ENCODE measurements at places on chromosomes 7 and 10. TPM values are rescaled to one million over a fixed set of nuclear protein-coding genes. Genes with fewer than 3 reads are reported as not detected.

Gene GLI3
- total RNA-seq: 34.9 TPM

Gene NACAD
- total RNA-seq: 10.0 TPM

Gene C10orf67
- not detected for total RNA-seq

Gene UNCX
- total RNA-seq: not detected

Gene CPA1
- 5.9 TPM for total RNA-seq

Gene AGBL3
- total RNA-seq: 8.8 TPM

Gene SFRP4
- total RNA-seq: 302 TPM

Gene PNLIPRP1
- total RNA-seq: 1.4 TPM

Gene ADAM22
- 6.0 TPM for total RNA-seq

DNA sequence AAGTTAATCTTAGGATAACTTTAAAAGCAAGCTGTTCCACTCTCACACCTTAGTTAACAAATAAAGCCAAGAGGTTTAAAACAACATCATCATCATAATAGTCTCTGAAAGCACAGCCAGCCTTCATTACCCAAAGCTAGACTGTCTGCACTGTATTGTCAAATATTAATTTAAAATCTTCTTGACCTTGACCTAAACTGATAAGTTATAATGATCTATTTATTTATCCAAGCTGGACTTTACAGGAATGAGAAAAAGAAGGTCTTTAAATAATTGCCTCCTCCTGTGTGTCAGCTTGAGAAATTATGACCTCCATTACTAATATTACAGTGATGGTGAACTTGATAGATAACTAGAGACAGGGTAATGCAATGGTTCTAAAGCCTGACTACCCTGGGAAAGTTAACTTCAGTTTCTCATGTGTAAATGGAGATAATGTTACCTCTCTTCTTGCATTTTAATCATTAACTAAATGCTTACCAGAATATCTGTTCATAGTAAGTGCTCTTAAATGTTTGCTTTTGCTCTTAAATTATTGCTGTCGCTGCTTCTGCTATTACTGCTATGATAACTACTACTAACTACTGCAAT, 111.0 kb downstream of the KAT6B start:
- DNase-seq: no peak
- no peaks in the 10 kb centered on the region for H3K36me3 ChIP-seq

DNA sequence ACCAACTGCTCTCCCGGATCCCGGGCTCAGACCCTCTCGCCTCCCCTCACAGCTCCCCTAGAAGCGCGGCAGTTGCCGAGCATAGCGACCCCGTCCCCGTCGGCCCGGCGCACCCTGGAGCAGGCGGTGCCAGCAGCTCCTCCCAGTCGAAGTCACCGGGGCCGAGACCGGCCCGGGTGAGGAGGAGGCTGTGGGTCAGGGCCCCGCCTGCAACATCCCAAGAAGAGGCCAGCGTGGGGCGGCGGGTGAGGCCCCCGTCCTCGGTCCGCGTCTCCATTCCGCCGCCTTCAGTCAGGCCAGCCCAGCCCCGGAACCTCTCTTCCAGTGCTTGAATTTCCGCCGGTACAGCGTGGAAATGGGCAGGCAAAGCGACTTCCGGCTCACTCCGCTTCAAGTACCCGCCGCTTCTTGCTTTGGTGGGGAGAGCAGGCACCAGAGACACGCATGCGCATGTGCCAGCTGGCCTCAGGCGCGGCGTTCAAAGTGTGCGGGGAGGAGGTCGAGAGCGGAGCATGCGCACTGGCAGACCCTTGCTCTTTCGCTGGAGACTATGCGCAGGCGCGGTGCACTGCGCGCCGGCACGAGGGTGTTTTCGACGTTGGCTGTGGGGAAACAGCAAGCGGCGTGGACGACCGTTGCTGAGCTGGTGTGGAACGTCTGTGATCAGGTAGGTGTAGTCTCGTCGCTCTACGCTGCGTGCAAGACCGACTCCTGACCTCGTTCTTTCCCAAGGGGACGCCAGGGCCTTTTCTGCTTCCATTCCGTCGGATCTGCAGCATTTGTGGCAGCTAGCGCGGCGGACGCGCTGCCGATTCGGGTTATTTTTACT, at the start of gene C10orf88:
Gene C10orf88, minus strand, starts transcription at position 326 of the 829 bp plus-strand sequence. Its CDS starts 49 bp downstream, at position 277.
- H3K27ac ChIP-seq: no peak within 1 kb of the TSS
- H3K36me3 ChIP-seq: no peaks in the 10 kb centered on the region
- H3K27me3 ChIP-seq: no peaks in the 10 kb centered on the region
- peak within 1 kb of the TSS; percentile 73 for H3K4me3 ChIP-seq
- peak; percentile 99 for DNase-seq

DNA sequence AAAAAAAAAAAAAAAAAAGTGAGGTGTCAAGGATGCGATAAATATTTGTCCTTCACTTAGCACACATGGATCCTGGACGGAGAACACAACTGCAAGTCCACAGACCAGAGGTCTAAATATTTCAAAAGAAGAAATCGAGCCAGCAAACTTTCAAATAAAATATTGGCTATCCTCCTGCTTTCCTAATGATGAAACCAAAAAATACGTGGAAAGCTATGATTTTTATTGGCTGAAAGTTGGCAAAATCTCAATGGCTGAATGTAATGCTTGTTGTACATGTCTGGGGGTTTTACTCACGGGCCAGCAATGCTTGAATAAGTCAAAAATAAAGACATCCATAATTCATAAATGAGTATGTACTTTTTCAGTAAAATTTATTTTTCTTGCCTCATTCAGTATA, 19.0 kb upstream of the MGMT start:
- DNase-seq: no peak
- no peaks in the 10 kb centered on the region for H3K4me1 ChIP-seq
- H3K27ac ChIP-seq: no peak overlapping the region
- no peaks in the 10 kb centered on the region for H3K36me3 ChIP-seq
- H3K27me3 ChIP-seq: no peaks in the 10 kb centered on the region

DNA sequence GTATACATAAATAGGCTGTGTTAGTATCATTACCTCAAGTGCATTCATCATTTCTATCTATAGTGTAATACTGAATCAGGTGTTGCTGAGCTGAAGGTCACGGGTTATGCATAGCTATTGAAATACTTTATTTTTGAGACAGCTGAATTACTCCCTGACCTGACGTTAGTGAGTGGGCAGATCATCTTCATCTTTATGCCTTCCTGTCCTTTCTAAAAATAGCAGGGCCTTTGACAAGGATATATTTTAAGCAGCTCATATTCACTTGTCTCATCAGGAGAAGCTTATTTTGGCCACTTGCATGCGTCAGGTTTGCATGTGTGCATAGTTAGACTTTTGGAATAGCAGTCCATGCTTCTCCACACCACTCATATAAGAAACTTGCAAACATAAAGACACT, 63.6 kb upstream of the DKK1 start:
- no peak for DNase-seq
- H3K27ac ChIP-seq: no peak overlapping the region
- no peaks in the 10 kb centered on the region for H3K27me3 ChIP-seq
- H3K4me3 ChIP-seq: no peak overlapping the region

- H3K36me3 ChIP-seq: no peaks in the 10 kb centered on the region
- no peaks in the 10 kb centered on the region for H3K4me1 ChIP-seq
- H3K27me3 ChIP-seq: no peaks in the 10 kb centered on the region
- no peak overlapping the region for H3K27ac ChIP-seq
These were observed 20.1 kb downstream of the AFAP1L2 start for GRCh38 chr10:114384181-114384580.

DNA sequence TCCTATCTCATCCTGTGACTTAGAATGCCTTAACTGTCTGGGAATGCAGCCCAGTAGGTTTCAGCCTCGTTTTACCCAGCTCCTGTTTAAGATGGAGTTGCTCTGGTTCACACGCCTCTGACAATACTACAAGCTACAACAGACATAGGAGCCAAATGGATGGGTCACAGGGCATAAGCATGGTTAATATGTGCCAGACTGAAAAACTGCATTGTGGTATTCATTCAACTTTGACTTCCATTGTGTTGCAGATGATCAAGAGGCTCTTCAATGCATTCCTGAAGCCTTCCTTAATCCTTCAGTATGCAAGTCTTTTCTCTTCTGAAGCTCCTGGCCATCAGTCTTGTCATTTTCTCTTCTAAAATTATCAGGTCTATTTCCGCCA, 20.3 kb upstream of the RNF32 start:
- no peaks in the 10 kb centered on the region for H3K4me1 ChIP-seq
- no peaks in the 10 kb centered on the region for H3K27me3 ChIP-seq
- no peak overlapping the region for H3K27ac ChIP-seq
- H3K4me3 ChIP-seq: no peak overlapping the region
- H3K36me3 ChIP-seq: no peaks in the 10 kb centered on the region

- no peaks in the 10 kb centered on the region for H3K36me3 ChIP-seq
- H3K4me3 ChIP-seq: no peak overlapping the region
- no peaks in the 10 kb centered on the region for H3K4me1 ChIP-seq
- H3K27ac ChIP-seq: no peak overlapping the region
- no peak for DNase-seq
These were observed 105.2 kb downstream of the ADARB2 start for GRCh38 chr10:1632141-1632540.

GRCh38 chr7:11533229-11533820, 298.7 kb downstream of the THSD7A start:
- H3K4me3 ChIP-seq: no peak overlapping the region
- DNase-seq: no peak
- H3K27ac ChIP-seq: no peak overlapping the region
- no peaks in the 10 kb centered on the region for H3K4me1 ChIP-seq
- no peaks in the 10 kb centered on the region for H3K36me3 ChIP-seq
- peaks cover 2% of the 10 kb centered on the region for H3K27me3 ChIP-seq

DNA sequence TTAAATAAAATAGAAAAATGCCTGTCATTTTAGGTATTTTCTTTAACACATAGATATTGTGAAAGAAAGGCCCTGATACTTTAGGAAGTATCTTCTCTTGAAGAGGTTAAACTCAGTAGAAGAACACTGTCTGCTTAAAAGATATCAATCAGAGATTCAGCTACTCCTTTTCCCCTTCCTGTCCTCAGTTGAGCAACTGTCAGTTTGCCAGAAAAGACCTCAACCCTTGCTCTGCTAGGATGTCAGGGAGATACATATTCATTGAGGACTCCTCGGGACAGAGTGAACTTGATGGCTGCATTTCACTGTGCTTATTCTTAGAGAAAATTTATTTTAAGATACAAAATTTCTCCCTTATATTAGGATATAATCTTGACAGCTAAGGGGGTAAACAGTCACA, 173.6 kb upstream of the CACNA2D1 start:
- DNase-seq: no peak
- no peaks in the 10 kb centered on the region for H3K4me1 ChIP-seq
- no peak overlapping the region for H3K27ac ChIP-seq
- no peaks in the 10 kb centered on the region for H3K36me3 ChIP-seq
- no peaks in the 10 kb centered on the region for H3K27me3 ChIP-seq

DNA sequence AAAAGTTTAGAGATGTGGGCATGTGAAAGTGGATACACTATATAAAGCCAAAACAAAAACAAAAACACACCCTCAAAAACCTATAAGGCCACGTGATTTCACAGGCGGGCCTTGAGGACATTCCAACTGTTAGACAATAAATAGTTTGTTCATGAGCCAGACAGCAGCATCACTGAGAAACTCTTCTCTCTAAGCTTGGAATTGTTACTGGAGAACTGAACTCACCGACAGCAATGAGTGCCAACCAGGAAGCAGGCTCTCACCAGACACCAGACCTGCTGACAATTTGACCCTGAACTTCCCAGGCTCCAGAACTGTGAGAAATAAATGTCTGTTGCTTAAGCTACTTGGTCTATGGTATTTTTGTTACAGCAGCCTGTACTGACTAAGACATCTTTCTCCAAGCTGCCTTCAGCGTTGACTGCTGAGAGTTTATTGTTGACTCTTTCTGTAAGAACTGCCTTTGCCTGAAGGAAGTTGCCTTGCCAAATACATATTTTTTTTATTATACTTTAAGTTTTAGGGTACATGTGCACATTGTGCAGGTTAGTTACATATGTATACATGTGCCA, 107.5 kb downstream of the EPDR1 start:
- H3K4me1 ChIP-seq: no peaks in the 10 kb centered on the region
- no peaks in the 10 kb centered on the region for H3K36me3 ChIP-seq
- no peak for DNase-seq
- no peak overlapping the region for H3K27ac ChIP-seq
- H3K4me3 ChIP-seq: no peak overlapping the region
- H3K27me3 ChIP-seq: no peaks in the 10 kb centered on the region

GRCh38 chr7:73683788-73684693, 644 bp downstream of the BUD23 start:
- peaks cover 2% of the 10 kb centered on the region for H3K4me1 ChIP-seq
- peak overlapping the region; percentile 55 for H3K4me3 ChIP-seq
- no peaks in the 10 kb centered on the region for H3K27me3 ChIP-seq
- no peak for DNase-seq
- no peaks in the 10 kb centered on the region for H3K36me3 ChIP-seq

- no peak overlapping the region for H3K27ac ChIP-seq
- no peaks in the 10 kb centered on the region for H3K4me1 ChIP-seq
- H3K27me3 ChIP-seq: no peaks in the 10 kb centered on the region
- H3K36me3 ChIP-seq: no peaks in the 10 kb centered on the region
- no peak overlapping the region for H3K4me3 ChIP-seq
- DNase-seq: no peak
These were observed 600.6 kb downstream of the PHTF2 start for GRCh38 chr7:78399033-78399769.

GRCh38 chr10:2618690-2619089, 448.7 kb upstream of the PFKP start:
- no peak overlapping the region for H3K4me3 ChIP-seq
- H3K27ac ChIP-seq: no peak overlapping the region
- H3K4me1 ChIP-seq: no peaks in the 10 kb centered on the region
- no peak for DNase-seq

- H3K36me3 ChIP-seq: no peaks in the 10 kb centered on the region
- no peak for DNase-seq
- no peaks in the 10 kb centered on the region for H3K4me1 ChIP-seq
- H3K27me3 ChIP-seq: no peaks in the 10 kb centered on the region
- no peak overlapping the region for H3K27ac ChIP-seq
These were observed 580.5 kb downstream of the NXPH1 start for GRCh38 chr7:9013940-9014339.

DNA sequence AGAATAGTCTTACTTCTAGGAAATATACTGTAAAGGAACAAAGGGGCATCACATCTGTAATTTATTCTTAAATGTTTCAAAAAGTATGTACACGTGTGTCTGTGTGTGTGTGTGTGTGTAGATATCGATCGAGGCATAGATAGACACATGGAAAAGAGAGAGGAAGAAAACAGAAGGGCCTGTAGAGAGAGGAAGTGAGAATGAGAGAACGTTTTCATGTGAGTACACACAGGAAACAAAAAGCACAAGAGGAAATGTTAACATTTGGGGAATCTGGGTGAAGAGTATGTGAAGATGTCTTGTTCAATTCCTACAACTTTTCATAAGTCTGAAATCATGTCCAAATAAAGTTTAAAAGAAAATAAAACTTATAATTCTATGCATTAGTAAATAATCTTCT, 286.5 kb upstream of the SORCS1 start:
- no peaks in the 10 kb centered on the region for H3K27me3 ChIP-seq
- H3K4me1 ChIP-seq: no peaks in the 10 kb centered on the region
- H3K27ac ChIP-seq: no peak overlapping the region
- H3K4me3 ChIP-seq: no peak overlapping the region
